ENCODE measurements at places on chromosomes 12 and 14.

DNA sequence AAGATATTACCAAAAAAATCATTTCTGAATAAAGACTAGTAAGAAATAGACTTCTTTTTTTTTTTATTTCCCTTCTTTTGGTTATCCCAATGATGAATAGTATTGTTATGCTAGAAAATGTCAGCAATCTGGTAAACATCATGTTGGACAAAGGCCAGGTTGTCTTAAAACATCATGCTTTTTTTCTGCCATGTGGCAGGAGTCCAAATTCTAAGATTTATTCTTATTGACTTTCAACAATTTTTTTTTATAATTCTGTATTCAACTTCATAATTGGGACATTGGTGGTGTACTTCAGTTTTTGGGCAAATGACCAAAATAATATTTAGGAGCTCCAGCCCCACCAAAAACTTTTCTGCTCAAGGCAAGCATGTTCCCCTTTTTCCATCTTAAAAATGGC is 10.5 kb downstream of the DCN start:
- no peak for DNase-seq

DNA sequence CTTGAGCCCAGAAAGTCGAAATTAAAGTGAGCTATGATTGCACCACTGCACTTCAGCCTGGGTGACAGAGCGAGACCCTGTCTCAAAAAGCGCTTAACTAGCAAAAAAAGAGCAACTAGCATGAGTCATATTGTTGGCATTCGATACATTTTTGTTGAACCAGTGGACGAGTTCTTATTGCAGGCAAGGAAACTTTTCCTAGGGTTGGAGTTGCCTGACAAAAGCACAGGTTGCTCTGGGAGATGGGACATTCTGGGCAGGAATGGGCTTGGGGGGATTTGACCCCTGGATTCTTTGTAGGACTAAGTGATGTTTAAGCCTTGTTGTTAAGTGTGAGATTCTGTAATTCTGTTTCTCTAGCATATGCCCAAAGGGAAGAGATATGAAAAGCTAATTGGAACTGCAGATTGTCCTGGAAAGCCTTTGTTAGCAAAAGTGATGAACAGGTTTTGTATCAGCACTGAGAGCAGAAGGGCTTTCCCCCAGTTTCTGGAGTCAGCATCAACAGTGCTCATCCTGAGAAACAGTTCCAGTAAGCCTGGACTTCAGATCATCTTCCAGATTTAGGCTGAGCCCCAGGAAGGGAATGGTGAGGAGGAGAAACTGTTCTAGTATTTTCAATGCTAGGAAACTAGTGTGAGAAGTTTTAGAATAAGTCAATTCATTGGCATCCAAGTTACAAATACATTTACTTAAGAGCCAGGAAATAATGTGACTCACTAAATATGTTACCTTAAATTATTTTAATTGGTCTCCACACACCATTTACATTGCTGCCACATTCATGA is 123.1 kb downstream of the SRGAP1 start:
- DNase-seq, result no peak

GRCh38 chr12:22828066-22828465 is 203.1 kb downstream of the ETNK1 start:
- DNase-seq, result no peak

- DNase-seq, result peak; percentile 80
These were observed 36.1 kb upstream of the OR5AU1 start for GRCh38 chr14:21191809-21192446.

DNA sequence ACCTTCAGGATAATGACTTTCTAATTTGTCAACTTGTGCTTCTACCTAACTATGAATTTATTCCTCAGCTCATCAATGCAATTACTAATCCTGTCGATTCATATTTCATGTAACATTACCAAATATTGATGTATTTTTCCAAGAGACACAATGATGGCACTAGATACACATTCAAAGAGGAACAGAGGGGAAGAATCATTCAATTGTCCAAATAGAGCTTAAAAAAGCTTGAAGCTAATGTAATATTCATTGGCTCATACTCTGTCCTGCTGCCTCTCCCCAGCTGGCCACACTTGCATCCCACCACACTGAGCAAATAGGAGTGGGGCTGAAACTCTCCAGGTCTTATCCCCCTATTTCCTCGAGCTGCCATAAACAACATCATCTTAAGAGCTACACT is 9.3 kb downstream of the TESPA1 start:
- no peak for DNase-seq

DNA sequence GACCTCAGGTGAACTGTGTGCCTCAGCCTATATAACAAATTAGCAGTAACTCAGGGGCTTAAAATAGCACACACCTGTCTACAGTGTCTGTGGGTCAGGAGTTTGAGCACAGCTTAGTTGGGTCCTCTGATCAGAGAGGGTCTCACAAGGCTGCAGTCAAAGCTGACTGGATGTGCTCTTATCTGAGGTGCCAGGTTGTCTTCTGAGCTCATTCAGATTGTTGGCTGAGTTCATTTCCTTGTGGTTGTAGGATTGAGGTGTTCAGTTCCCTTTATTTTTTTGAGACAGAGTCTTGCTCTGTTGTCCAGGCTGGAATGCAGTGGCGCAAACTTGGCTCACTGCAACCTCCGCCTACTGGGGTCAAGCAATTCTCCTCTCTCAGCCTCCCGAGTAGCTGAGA is 164.7 kb downstream of the ADCK1 start:
- no peak for DNase-seq

DNA sequence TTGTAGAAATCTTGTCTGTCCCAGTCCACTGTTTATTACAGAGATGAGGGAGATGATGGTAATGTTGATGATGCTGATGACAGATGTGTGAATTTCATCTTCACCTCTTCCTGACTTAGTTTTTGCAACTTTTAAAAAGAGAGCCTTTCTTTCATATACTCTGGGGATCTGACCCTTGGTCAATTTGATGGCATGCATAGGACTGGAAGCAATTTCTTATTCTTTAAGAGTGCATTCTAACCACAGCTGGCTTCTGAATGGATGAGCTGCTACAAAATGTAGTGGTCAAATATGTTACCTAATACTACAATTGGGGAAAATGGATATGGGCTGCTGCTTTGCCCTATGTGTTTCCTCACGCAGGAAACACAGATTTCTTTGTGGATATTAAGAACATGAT is 80.8 kb downstream of the MYRFL start:
- no peak for DNase-seq

Measured in CD4-positive, alpha-beta T cell (primary cell).